Activated CD8-positive, alpha-beta memory T cell treated with anti-CD3 and anti-CD28 coated beads, Interleukin-2, amount 50 U/mL, for 4 hours (primary cell): ENCODE measurements at places on chromosomes 7 and 10.

GRCh38 chr10:64682043-64682442 is 1160.8 kb downstream of the REEP3 start:
- DNase-seq, result no peak

DNA sequence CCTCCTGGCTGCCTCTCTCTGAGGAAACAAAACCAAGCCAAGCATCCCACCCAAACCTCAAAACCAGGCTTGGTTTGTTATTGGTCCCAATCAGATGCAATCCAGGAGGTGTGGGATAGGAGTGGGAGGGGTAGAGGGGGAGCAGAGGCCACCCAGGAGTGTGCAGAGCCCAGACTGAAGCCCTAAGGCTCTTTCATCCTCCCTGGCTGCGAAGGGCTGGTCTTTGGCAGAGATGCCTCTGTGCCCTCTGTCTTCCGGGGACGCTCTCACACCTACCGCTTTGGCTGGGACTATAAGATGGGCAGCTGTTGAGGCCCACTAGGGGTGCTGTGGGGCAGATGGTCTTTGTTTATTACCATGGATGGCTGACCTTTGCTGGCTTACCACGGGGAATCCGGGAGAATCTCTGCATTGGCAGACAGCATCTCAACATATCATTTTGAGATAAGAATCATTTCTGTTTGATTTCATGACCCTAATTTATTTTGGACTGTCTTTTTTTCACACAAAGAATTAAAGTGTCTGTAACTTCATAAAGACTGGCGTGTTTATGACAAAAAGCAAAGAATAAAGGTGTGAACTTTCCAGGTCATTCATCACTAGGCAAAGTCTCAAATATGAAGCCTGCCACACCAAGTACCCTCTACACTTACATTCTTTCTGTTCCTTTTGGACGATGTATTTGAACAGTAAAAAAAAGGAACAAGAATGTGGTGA is 6.5 kb upstream of the DENND2A start:
- peak; percentile 32 for DNase-seq

DNA sequence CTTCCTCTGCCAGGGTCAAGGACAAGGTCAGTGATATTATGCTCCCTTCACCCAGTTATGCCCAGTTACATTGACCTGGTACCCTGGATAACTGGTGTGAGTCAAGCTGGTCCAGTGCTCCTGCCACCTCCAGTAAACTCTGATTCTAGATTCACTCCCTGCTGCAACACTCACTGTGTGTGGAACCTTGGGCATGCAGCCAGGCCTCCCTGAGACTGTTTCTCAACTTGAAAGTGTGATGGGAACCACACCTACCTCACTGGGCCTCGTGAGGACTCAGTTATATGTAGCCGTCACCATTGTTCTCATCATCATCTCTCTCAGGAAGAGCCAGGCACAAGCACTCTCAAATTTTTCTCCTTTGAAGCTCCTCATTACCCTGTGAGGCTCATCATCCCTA is 935 bp upstream of the ZNF736 start:
- DNase-seq, result no peak

- DNase-seq, result no peak
Measured at GRCh38 chr7:136194878-136195277, 217.7 kb upstream of the MTPN start.

GRCh38 chr10:96118604-96119450 is 11.3 kb upstream of the ZNF518A start:
- no peak for DNase-seq

DNA sequence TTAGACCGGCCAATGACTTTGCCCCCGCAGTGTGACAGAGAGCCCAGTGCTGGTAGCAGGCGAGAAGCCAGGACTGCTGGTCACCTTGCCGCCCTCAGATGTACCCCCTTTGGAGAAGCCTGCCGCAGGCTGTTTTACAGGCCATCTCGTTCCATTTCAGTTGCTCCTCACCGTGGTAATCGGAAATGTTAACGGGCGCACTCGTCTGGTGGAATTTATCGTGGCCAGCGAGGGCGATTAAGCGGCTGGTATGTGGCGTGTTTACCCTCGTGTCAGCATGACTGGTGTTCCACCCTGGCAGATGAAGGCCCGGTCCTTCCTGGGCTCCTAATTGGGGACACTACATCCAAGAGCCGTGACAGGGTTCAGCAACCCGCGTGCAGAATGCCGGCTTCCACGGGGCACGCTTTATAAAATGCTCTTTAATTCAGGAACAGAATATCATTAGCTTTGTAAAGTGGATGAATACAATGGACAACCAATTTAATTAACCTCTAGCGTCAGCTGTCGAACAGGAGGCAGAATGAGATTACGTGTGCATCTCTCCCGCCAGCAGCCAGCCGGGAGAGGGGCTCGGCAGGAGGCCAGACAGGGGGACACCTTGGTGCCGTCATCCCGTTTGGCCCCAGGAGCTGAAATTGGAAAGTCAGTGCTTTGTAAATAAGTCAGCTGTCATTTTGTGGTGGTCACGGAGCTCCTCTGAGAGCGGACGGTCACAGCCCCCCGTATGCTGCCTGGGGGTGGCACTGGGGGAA is 108.3 kb downstream of the NKX6-2 start:
- DNase-seq, result peak; percentile 9
